Right ventricle myocardium inferior (tissue), 1 donor: ENCODE measurements at places on chromosomes 7 and 10. TPM values are rescaled to one million over a fixed set of nuclear protein-coding genes. Genes with fewer than 3 reads are reported as not detected.

Gene ADK
- total RNA-seq: 41.4 TPM

Gene STEAP2
- total RNA-seq: 10.8 TPM

Gene HECW1
- total RNA-seq: not detected

Gene SPAM1
- total RNA-seq: not detected

Gene C10orf62
- total RNA-seq: 0.97 TPM

DNA sequence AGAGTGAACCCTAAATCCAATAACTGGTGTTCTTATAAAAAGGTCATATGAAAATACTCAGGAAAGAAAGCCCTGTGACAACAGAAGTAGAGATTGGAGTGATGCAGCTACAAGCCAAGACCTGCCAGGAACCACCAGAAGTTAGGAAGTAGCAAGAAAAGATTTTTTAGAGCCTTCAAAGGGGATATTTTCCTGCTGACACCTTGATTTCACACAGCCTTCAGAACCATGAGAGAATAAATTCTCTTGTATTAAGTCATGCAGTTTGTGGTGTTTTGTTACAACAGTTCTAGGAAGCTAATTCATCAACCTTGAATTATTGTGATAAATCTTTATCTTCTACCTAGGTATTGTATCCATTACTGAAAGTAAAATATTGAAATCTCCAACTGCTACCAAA is 81.0 kb downstream of the HYCC1 start:
- DNase-seq: no peak

DNA sequence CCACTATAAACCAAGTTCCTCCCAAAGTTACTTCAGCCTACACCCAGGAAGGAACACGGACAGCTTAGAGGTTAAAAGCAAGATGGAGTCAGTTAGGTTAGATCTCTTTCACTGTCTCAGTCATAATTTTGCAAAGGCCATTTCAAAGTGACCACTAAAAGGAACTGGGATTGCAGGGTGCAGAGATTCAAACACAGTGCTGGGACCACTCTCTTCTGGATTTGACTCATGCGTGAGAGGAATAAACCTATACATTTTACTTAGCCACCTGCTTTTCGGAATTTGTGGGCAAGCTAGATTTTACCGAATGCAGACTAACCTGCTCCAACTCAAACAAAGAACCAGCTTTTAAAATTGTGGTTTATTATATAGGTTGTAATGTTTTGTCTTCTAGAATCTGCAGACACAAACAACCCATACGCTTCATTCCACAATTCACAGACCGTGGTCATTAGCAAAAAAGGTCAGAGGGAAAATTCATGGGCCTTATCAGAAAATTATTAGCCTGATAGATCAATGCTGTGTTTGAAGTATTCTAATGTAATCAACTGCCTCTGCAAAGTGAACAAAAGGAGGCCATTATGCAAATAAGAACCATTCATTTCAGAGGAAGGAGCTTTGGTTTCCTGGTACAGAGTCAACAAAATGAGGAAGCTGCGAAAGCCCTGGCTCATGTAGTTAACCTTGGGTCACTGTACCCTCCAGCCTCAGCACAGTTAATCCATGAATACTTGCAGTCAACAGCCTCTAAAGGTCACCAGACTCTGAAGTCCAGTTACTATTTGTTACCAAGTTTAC is 342.7 kb upstream of the KLF6 start:
- no peak for DNase-seq

DNA sequence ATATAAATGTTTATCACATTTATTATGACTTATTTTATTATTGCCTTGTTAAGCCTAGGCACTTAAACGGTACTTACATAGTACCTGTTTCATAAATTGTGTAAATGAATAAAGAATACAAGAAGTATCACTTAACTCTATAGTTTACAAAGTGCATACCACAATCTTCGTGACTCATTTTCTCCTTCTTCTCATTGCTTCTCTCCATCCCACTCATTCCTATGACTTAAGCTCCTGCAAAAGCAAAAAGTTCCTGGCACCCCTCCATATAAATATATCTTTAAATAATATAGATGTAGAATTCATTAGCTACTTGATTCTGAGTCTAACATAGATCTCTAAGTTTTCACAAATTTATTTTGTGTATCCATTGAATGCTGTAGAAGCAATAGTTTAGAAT is 1382.0 kb upstream of the CELF2 start:
- DNase-seq: no peak

- no peak for DNase-seq
Observed at GRCh38 chr10:7679256-7679655, 12.5 kb upstream of the ITIH5 start.

DNA sequence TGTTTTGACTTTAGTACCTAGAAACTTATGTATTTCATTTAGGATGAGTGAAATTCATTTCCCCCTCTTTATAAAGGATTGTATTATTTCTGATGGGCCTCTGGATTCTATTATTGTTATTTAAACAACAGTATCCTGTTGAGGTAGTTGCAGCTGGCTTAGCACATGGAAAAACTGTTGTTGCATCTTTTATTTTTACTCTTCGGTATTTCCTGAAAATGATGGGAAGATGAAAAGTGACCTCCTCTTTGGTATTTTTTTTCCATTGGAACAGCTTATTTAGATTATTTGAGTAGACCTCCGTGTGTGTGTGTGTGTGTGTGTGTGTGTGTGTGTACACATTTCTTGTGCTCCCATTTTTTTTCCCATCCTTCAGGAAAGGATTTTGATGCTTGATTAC is 129.8 kb downstream of the PRKG1 start:
- DNase-seq: no peak
